ENCODE measurements at places on chromosomes 5 and 9.

DNA sequence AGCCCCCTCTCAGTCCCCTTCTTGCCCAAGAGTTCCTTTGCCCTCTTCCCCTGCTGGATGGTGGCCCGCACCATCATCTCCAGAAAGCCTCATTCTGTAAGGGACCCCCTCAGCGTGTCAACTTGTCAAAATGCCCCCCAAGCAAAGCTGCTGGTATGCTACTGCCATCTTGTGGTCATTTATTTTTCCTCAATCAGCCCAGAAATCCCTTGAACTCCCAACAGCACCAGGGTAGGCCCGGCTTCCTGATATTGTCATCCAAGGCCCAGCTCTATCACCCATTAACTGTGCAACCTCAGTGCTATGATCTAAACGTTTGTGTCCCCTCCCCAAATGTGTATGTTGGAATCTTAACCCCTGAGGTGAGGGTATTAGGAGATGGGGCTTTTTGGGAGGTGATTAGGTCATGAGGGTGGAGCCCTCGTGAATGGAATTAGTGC lies 53.2 kb upstream of the FBXW11 start:
- no peak for DNase-seq

- DNase-seq, result no peak
Measured at GRCh38 chr5:14569948-14570691, 11.5 kb upstream of the OTULINL start.

- no peak for DNase-seq
Measured at GRCh38 chr5:148469501-148469935, 85.8 kb downstream of the FBXO38 start.

- no peak for DNase-seq
Measured at GRCh38 chr5:141420855-141421488, at the start of gene PCDHGA11. PCDHGA11 (plus strand) TSS chr5:141421051; CDS start chr5:141421228, 177 bp downstream.

DNA sequence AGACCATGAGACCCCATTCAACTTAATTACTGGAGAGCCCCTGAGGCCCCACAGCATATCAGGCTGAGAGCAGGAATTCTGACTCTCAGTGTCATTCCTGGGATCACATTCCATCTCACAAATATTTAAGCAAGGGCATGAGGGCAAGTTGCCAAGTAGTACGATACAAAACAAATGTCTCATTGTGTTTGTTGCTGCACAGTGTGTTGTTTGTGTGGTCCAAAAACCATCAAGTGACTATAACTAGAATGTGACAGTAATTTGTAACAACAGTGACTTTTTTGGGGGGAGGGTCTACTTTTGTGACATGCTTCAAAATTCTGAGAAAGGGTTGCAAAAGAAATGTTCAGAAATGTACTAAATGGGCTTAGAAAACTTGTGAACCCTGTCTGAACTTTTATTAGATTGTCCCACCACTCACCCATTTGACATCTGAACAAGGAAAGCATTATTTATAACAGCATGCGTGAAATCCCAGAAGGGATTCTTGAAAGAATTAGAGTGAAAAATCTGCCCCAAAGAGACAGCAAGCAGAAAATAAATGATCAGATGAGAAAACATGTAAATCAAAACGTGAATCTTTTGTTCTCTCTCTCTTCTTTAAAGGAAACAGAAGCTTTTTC lies 347.0 kb downstream of the NTRK2 start:
- no peak for DNase-seq
